ENCODE measurements at places on chromosomes 5 and 9.

GRCh38 chr9:110076894-110077725 lies 130.8 kb downstream of the C9orf152 start:
- DNase-seq = no peak

DNA sequence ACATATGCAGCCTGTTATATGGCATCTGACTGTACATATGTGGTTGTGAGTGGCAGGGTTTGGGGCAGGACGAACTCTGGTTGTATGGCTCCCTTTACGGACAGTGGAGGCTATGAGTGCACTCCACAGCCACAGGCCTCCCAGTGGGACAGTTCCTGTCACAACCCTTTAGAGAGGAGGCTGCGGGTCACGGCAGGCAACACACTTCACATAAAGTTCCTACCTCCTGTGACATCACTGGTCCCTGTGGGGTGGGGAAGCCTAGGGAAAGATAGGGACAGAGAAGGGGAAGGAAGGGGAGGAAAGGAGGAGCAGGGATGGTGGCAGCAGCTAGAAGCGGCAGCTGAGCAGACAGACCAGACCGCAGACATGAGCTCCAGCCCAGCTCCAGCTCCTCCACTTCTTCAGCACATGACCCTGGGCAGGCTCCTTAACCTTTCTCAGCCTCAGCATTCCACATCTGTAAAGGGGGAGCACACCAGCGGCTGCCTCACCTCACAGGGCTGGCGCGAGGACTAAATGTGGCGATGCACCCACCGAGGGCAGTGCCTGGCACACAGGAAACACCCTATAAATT lies 27.4 kb upstream of the CORO2A start:
- DNase-seq = no peak

- DNase-seq = no peak
Observed at GRCh38 chr5:147690595-147690994, 91.9 kb downstream of the JAKMIP2 start.

- DNase-seq = no peak
Observed at GRCh38 chr5:91219091-91219802, 163.9 kb downstream of the ARRDC3 start.

DNA sequence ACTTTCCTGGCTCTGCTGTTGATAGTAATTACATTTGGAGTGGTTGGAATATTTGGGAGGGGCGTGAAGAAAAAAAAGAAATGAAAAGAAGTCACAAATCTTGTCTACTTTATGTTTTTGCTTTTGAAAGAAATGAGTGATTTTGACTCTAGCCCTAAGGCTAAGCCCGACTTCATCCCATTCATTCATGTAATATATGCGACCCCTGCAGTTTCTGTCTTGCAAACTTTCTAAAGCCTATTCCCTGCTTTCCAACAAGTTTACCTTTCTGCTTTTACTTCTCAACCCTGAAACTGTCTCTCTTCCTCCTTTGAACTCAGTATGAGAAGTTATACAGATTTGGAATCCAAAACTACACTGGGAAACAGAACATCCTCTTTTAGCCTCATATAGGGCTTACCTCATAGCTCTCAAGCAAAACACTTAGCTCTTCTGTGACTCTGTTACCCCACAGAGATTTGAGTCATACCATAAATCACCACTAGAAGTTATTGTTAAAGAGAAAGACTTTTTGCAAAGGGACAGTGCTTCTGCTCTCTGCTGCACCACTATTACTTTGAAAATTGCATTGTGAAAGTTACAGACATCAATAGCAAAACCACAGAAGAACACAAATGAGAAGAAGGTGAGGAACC lies 1.6 kb downstream of the CFAP95 start:
- no peak for DNase-seq

DNA sequence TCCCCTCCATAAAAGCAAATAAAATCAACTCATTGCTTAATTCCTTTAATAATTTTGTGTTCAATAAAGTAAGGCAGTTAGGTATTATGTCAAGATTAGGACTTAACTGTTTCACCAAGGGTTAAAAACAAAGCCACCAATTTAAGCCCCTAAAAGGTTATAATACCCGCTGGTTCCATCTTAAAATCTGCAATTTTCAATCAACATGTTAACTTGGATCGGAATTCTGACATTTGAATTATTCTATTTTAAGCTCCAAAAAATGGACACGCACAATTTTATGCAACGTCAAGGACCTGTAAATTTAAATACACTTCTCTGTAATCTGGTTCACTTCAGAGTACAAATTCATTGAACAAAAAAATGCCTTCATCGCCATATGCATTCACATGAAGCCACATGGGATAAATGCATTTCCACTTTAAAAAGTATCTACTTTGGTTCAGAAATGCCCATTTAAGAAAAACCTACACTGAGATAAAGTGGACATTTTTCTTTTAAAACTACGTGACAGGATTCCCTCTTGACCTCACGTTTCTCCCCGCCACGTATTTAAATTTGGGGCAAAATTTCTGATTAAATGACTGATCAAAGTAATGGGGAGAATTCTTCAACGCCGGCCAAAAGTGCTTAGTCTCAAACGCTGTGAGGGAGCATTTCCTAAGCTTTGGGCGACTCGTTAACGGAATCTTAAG lies 721 bp downstream of the GIN1 start:
- DNase-seq = no peak

- DNase-seq = no peak
Observed at GRCh38 chr5:171861381-171861780, 75.8 kb downstream of the SMIM23 start.

GRCh38 chr5:61588216-61588615 lies 256.2 kb downstream of the ZSWIM6 start:
- DNase-seq = no peak

DNA sequence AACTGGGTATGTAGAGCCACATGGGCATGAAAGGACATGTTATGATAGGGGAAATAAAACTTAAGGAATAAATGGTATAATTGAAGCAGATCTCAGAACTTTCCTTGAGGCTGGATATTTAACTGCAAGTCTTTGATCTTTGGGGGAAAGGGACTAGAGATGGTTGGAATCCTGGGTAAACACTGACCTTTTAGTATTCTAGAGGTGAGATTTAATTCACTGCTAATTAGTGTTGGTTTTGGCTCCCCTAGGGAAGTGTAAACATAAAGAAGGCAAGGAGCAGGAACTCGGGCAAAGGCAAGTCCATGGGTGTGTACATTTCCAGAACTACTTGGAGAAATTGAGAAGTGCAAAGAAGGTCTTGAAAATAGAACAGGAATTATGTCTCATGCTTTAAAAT lies 16.6 kb downstream of the NIM1K start:
- no peak for DNase-seq

GRCh38 chr5:175447571-175447970 lies 3.6 kb upstream of the DRD1 start:
- no peak for DNase-seq

DNA sequence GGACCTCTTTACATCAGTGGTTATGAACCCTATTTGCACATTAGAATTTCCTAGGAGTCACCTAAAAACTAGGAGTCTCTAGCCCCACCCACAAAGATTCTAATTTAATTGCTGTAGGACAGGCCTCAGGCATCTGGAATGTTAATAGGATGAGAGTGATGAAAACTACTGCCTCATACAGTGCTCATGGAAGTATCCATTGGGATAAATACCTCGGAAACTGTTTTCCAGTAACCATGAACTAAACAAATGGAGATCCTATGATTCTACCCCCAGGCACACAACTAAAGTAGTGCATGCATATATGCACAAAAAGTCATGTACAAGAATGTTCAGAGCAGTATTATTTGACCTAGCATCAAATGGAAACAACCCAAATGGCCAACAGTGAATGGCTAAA lies 286.3 kb downstream of the DNAH5 start:
- no peak for DNase-seq

Measured in effector CD8-positive, alpha-beta T cell (primary cell).